ENCODE measurements at places on chromosomes 7 and 10.

DNA sequence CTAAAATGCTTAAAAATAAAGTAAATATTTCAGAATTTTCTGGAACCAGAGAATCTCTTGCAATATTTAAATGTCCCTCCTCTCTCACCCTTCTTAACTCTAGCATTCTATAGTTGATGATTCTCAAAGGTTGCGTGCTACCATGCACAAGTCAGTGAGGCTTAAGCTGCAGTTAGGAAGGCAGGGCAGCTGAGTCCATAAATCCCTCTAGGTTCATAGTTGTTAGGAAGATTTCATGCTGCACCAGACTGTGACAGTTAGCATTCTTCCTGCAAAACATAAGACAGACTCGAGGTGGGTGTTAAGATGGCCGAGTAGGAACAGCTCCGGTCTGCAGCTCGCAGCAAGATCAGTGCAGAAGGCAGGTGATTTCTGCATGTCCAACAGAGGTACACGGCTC lies 70.6 kb downstream of the MET start:
- no peak for DNase-seq

DNA sequence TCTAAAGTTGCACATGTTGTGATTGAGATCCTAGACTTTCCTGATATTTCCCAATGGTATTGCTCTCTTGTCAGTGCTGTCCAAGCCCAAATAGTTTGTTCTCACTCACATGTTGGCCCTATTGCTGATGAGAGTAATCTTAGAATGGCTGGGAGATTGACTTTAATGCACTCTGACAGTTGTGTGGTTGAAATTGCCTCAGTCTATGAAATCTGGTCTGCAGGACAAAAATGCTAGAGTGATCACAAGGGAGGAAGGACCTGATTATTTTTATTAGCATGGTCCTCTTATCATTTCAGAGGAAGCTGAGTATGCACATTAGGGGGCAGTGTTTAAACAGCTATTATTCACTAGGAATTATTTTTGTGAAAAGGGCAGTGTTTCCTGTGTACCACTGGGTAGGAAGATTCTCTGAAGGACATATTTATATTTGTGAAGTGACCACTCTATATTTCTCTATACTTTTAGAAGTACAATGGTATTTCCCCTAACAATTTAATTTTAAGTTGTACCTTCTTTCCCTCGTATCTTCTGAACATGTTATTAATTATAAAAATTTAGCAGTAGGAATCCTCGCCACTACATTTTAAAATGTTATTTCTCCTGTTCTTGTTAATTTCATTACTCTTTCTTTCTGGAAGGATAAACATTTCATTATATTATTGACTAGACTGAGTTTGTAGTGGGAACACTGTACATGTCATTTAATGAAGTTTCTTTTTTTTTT lies 64.4 kb downstream of the SUGCT start:
- peak; percentile 32 for DNase-seq

DNA sequence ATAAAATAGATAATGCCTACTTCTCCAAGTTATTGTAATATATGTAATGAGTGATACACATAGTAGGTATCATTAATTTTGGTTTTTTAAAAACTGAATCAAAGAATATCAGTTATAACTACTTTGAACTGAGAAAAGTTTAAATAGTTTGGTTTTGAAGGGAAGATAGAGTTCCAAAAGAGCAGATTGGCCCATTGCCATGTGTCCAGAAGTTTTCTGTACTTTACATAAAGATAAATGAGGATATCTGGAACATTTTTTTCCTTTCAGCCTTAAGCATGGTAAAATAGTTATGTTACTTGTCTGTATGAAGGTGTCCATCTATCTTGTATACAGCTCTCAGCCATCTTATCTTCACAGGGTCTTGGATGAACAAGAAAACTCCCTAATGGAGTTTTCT lies 97.9 kb upstream of the MXI1 start:
- no peak for DNase-seq

DNA sequence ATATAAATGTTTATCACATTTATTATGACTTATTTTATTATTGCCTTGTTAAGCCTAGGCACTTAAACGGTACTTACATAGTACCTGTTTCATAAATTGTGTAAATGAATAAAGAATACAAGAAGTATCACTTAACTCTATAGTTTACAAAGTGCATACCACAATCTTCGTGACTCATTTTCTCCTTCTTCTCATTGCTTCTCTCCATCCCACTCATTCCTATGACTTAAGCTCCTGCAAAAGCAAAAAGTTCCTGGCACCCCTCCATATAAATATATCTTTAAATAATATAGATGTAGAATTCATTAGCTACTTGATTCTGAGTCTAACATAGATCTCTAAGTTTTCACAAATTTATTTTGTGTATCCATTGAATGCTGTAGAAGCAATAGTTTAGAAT lies 1382.0 kb upstream of the CELF2 start:
- DNase-seq, result no peak

DNA sequence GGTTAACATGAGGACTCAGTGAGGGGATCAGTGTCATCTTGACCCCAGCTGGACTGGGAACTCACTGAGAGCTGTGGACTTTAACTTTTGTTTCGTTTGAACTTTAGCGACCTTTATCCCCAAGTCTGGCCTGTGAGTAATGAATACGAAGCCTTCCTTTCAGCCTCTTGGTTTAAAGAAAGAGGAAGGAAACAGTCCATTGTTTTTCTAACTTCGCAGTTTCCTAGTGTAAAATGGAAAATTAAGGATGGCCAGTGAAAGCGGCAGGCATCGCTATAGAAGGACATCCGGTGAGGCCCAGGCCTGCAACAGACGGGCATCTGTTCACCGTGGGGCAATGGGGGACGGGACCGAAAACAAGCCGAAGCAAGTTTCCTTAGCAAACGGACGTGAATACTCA lies 44.1 kb upstream of the ADO start:
- DNase-seq, result no peak

GRCh38 chr7:19455623-19456022 lies 253.2 kb downstream of the POLR1F start:
- no peak for DNase-seq

- DNase-seq, result peak; percentile 51
Measured at GRCh38 chr10:93072225-93072712, 1.4 kb upstream of the CYP26A1 start.

DNA sequence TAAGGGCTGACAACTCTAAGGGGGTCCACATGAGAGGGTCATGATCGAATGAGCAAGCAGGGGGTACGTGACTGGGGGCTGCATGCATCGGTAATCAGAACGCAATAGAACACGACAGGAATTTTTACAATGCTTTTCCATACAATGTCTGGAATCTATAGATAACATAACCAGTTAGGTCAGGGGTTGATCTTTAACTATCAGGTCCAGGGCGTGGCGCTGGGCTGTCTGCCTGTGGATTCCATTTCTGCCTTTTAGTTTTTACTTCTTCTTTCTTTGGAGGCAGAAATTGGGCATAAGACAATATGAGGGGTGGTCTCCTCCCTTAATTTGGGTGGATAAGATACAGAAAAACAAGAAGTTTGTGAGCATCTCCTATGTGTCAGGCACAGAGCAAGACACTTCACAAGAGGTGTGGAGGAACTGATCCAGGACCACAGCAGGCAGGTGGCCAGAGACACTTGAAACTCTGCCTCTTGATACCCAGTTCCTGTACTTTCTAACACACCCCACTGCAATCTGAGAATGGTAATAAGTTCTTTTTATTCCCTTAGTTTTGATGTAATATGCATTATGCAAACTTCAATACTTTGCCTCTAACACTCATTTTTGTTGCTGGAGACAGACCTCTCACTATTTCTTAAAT lies 18.0 kb upstream of the MRLN start:
- no peak for DNase-seq

DNA sequence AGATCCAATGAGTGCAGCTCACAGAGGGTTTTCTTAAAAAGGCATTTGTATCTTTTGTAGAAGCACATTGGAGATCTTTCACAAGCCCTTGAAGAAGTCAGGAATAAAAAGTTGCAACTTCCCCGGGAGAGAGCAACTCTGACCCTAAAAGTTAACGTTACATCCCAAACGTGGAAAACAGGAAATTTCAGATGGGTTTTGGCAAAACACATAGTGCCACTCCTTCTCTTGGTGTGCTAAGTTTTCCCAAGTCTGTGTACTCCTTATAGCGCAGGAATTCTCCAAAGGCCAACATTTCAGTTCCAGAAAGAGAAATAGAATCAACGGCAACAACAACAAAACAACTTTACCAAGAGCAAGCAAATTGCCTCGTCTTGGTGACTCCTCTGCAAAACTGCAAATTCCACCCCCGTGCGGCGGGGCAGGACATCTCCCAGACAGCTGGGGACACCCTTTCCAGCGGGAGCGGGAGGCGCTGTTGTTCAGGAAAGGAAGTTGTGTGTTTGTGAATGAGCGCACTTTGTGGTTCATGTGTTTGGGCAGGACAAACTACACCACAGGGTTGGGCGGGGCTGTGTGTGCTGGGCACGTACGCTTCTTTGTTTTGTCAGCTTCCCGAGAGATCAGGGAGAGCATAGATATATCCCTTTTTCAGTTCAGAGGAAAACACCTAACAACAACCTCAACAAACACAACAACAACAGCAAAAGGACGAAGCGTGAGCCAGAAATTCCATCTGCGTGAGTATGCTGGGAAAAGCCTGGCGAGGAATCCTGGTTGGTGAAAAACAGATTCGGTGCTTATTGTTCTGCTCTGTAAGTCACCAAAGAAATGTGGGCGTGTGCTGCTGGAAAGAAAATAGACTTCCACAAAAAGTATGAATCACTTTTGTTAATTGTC lies 294.7 kb upstream of the PITRM1 start:
- DNase-seq, result peak; percentile 64

DNA sequence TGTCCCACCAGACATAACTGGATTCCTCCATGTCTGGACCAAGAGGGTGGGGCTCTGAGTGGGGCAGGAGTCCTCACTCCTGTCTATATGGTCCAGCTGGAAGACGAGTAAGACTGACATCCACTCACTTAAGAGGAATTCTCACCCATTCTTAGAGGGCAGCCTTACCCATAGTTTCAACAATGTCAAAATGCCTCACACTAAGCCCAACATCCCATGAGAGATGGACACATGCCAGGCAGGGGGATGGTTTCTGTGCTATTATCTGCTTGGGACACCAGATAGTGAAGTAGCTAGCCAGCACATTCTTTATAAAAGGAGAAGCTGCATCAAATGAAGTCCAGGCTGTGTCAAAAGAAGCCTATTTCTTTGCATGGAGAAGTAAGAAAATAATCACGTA lies 4.7 kb upstream of the LANCL2 start:
- DNase-seq, result no peak

DNA sequence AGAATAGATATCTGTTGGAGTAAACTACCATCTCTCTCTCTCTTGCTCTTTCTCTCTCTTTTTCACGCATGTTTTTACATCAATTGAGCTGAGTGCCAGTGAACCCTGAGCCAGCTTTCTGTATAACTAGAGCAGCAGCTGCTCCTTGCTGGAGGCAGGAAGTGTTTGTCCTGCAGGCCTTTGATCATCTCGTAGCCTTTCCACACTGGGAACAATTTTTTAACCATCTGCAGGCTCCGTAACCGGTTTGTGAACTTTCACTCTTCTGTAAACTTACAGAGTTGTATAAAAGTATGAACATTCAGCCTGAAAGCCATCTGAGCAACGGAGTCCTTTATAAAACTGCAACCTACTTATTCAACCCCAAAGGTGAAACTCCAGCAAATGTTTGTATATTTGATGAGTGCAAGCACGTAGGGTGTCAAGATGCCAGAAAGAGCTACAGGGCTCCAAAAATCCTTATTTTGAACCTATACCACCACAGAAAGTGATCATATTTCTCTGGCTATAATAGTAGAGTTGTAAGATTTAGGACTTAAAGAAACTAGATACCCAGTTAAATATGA lies 162.8 kb upstream of the NFE2L3 start:
- no peak for DNase-seq

- DNase-seq, result no peak
Measured at GRCh38 chr7:107712025-107712424, 31.9 kb upstream of the CBLL1 start.

GRCh38 chr10:54799506-54799905 lies 1.5 kb downstream of the PCDH15 start:
- DNase-seq, result no peak

GRCh38 chr7:127632276-127632910 lies 14.5 kb upstream of the PAX4 start:
- DNase-seq, result no peak

GRCh38 chr7:234051-234707 lies 41.8 kb downstream of the FAM20C start:
- DNase-seq, result no peak

DNA sequence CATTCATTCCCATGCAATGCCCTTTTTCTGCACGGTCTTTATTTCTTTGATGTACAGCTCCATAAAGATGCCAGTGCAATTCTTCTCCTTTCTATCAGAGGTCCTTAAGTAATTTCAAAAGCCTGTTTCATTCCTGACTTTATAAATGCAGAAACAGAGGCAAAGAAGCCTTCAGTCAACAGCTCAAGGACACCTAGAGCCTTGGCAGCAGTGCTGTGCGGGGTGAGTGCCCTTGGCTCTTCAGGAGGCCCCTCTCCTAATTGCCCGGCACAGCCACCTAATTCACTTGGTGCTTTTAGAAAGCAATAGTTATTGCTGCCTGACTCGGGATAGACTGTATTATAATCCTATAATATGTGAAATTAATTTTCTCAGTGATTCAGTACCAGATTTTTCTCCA lies 169.6 kb upstream of the KLF6 start:
- no peak for DNase-seq

- peak; percentile 43 for DNase-seq
Measured at GRCh38 chr7:22944022-22944421, 69.9 kb downstream of the HYCC1 start.

- peak; percentile 58 for DNase-seq
Measured at GRCh38 chr7:142711746-142712616, 37.3 kb upstream of the PRSS1 start.

DNA sequence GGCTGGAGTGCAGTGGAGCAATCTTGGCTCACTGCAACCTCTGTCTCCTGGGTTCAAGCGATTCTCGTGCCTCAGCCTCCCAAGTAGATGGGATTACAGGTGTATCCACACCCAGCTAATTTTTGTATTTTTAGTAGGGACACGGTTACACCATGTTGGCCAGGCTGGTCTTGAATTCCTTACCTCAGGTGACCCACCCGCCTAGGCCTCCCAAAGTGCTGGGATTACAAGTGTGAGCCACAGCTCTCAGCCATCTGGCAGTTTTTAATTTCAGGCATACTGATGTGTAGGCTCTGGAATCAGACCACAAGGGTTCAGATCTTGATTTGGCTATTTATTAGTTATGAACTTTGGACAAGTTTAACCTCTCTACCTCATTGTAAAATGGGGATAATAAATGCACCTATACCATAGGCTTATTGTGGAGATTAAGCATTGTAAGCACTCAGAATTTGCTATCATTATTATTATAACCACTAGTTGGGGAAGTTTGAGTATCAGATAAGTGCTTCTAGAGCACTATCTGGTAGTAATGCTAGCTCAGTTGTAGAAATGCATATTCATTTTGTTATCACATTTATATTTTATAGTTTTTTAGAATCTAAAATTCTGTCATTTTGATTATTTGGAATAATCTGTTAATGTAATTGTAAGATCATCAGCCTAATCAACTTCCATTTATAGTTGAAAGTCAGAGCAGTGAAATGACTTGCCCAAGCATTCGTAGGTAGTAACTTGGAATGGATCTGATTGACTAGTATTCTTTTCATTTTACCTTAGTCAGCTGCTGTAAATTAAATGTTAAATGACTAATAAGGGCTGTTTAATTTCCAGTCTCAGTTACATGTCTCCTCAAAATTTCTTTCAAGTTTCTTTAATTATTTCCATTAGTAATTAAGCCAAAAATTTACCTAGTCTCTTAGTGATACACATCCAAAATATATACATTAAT lies 22.5 kb downstream of the KMT2E start:
- no peak for DNase-seq

- DNase-seq, result no peak
Measured at GRCh38 chr7:45217358-45217757, 59.8 kb downstream of the RAMP3 start.

GRCh38 chr10:30970760-30971460 lies 60.8 kb downstream of the ZNF438 start:
- DNase-seq, result no peak

- DNase-seq, result peak; percentile 91
Measured at GRCh38 chr7:3482147-3482921, 181.3 kb downstream of the SDK1 start.

All from GM23338 (cell line).